Stimulated activated CD8-positive, alpha-beta memory T cell treated with anti-CD3 and anti-CD28 coated beads, Interleukin-4, amount 100 ng/mL, for 4 hours (primary cell): ENCODE measurements at places on chromosomes 16 and 17.

DNA sequence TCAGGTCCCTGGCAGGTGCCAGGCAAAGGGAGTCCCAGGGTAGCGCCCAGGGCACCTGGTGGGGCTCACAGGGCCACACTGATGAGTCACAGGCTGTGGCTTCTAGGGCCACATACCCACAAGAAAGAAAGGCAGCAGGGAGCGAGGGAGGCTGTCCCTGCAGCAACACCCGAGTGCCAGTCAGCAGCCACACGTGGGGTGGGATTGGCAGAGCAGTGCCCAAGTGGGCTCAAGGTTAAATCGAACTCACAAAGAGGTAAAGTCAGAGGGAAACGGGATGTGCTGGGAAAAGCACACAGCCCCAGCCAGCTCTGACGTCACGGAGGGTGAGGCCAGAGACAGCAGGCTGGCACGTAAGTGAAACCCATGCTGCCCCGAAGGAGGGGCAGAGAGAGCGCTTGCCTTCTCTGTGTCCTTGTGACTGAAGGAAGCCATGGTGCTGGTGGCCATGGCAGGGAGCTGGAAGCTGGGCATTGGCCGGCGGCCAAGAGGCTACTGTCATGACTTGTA lies 33.8 kb downstream of the FA2H start:
- no peak for DNase-seq

- no peak for DNase-seq
Measured at GRCh38 chr17:70049801-70050591, 25.0 kb upstream of the KCNJ16 start.

- DNase-seq, result no peak
Measured at GRCh38 chr16:78127130-78127529, 27.7 kb downstream of the WWOX start.

DNA sequence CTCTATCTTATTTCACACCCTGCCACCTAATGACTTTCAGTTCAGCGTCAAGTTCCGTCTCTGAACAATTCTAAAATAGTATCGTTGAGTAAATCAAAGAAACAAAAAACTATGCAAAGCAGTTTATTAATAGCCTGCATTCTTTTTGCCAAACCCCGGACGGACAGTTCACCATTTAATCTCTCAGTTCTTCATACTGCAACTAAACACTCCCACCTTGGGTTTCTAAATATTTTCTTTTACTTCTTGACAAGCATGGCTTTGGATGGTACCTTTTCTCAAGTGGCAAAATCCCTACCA lies 1.2 kb downstream of the MYH11 start:
- no peak for DNase-seq

DNA sequence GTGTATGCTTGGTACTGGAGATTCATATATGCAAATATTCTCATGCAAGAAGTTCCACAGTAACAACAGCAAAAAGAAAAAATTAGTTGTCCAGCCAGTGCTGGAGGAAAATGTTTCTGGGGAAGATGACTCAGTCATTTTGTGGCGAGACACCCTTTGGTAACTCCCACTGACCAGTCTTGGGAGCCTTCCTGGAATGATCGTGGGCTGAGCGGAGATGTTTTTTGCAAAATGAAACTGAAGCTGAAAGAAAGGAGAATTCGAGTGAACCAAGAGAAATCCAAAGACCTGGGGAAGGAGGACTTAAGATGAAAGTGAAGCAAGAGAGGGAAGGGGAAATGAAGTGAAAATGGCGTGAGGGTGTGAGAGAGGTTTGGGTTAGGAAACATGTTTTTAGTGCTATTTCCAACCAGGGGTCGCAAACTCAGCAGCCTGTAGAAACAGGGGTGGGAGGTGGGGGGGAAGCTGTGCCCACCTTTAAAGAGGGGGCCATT lies 5.2 kb downstream of the ITPRIPL2 start:
- no peak for DNase-seq

- DNase-seq, result no peak
Measured at GRCh38 chr17:74132354-74132753, 71.1 kb upstream of the RPL38 start.
